ENCODE measurements at places on chromosomes 2 and 18.

DNA sequence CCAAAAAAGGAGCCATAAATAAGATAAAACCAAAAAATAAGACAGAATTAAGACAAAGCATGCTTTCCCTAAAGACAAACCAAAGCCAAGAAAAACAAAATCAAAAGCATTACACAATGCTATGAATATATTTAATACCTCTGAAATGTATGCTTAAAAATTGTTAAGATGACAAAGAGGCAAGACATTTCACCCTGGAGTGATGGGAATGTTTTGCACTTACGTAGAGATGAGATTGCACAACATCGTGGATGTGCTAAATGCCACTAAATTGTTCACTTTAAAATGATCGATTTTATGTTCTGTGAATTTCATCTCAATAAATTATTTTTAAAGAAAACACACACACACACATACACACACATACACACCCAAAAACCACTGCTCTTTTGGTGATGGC is 386.6 kb upstream of the KLHL29 start:
- DNase-seq = no peak

DNA sequence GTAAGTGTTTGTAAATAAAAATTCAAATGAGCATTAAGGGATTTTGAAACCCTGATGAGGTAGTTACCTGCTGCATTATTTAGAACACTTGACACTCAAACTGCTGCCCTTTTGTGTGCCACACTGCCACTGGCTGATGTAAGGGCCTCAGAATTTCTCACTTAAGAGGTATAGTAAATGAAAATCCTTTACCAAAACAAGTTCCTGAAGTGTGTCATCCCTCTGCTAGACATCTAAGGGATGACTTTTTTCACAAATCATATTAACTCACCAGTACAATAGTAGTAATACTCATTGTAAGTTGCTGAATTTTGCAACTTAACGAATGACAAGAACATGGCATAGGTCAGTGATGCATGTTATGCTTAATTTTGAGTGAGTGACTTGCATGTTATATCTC is 274.9 kb upstream of the UBE2E3 start:
- no peak for DNase-seq

DNA sequence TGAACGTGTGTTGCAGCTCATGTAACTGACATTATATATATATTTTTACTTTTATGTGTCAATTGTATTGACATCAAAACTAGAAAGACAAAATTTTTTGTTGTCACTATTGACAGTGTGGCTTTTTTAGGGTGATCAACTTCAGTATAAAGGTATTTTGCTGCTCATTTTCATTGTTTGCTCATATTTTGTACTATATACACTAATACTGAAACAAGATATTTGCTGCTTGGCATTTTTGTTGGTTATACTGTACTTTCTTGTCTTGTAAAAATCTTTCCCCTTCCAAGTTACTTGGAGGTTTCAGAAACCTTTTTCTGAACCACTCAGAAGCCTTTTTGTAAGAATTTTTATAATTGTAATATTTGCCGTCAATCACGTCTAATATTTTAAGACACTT is 16.5 kb downstream of the AFTPH start:
- no peak for DNase-seq

DNA sequence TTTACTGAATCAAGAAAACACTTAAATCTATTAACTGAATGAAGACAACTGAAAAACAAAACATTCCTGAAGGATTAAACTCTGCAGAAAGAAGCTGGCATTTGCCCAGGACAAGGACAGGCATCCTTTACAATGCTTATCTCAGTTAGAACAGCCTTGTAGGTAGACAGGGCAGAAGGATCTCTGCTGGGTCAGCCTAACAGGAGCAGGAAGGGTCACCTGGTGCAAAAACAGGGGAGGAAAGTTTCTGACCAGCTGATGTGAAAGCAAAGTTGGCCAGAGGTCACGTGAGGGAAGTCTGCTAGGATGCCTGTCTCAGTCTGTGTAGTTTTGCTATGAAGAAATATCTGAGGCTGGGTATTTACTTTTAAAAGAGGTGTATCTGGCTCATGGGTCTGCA is 348.6 kb downstream of the ANAPC1 start:
- no peak for DNase-seq

DNA sequence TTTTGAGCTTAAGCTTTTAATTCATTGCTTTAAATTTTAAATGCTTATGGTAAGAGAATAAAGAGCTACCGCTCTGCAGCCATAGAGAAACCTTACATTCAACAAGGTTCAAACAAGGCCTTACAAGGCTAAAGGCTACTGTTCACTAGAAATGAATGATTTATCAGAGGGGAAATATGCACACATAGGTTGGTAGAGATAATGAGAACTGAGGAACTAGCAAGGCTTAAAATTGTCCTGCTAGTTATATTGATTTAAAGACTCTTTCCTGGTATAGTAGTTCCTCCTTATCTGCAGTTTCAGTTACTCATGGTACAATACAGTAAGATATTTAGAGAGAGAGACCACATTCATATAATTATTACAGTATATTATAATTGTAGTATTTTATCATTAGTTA is 193.4 kb downstream of the WDR7 start:
- no peak for DNase-seq

DNA sequence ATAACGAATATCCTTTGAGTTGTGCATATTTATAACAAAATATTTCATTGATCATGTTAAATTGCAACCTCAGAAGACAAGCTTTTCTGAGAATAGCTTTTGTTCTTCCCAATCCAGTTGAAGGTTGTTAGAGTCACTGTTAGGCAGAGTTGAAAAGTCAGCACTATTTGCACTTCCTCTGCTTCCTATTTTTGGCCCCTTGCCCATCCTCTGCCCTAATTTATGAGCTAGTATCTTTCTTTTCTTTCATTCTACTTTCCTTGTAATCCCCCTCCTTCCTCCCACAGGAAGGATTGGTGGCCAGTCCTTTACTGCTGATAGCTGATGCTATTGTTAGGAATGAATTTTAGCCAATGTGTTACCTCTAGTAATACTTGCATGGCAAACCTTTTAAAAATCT is 4.9 kb downstream of the RALB start:
- no peak for DNase-seq

GRCh38 chr2:121591199-121591598 is 58.1 kb downstream of the CLASP1 start:
- DNase-seq = no peak

- no peak for DNase-seq
Observed at GRCh38 chr2:156343096-156343939, 10.8 kb upstream of the NR4A2 start.

Data from NCI-H1436 (cell line).